Brain (organoid and tissue), 16 donors: ENCODE measurements at places on chromosomes 1 and 21. TPM values are rescaled to one million over a fixed set of nuclear protein-coding genes. Genes with fewer than 3 reads are reported as not detected.

Gene TRABD2B
- 0.17 TPM for polyA plus RNA-seq

Gene SMIM1
- 5.6 TPM for polyA plus RNA-seq

Gene ASAP3
- polyA plus RNA-seq = 7.9 TPM

Gene CYP4Z1
- not detected for polyA plus RNA-seq

Gene CGN
- polyA plus RNA-seq = 7.1 TPM

Gene GBP1
- polyA plus RNA-seq = 3.1 TPM

Gene MAP3K7CL
- polyA plus RNA-seq = 1.7 TPM

Gene KDF1
- polyA plus RNA-seq = 17.2 TPM

Gene ANKRD35
- 32.8 TPM for polyA plus RNA-seq

Gene TNFAIP8L2
- polyA plus RNA-seq = 1.7 TPM

Gene SMCP
- polyA plus RNA-seq = not detected

Gene GBP5
- 0.17 TPM for polyA plus RNA-seq

Gene LRRC39
- not detected for polyA plus RNA-seq
